ENCODE measurements at places on chromosomes 5 and 9. TPM values are rescaled to one million over a fixed set of nuclear protein-coding genes. Genes with fewer than 3 reads are reported as not detected.

The PGM5 gene
- not detected for total RNA-seq

DNA sequence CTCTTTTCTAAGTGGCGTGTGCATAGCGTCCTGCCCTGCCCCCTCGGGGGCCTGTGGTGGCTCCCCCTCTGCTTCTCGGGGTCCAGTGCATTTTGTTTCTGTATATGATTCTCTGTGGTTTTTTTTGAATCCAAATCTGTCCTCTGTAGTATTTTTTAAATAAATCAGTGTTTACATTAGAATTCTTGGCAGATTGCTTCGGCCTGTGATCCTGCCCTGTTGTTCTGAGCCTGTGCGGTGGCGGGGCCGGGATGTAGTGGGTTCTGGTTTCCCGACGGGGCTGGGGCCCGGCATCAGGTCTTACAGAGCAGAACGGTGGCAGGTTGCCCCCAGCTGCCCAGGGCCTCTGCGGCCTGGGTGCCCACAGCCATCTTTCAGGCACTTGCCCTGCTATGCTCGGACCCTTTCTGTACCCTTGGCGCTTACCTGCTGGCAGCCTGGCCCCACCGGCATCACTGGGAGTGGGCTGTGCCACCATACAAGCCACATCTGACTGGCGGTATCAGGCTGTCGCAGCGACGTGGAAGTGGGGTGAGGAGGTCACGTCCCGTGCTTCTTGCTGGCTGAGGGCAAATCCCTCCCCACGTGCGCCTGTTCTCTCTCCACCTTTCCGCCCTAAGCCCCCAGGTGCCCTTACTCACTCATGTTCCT is 9.0 kb downstream of the QRFP start:
- no peaks in the 10 kb centered on the region for H3K27me3 ChIP-seq
- H3K4me3 ChIP-seq: no peak overlapping the region
- no peaks in the 10 kb centered on the region for H3K4me1 ChIP-seq
- peaks cover 40% of the 10 kb centered on the region for H3K36me3 ChIP-seq

GRCh38 chr9:125538092-125538473 is 168.9 kb downstream of the MAPKAP1 start:
- peaks cover 11% of the 10 kb centered on the region for H3K36me3 ChIP-seq
- no peak for DNase-seq
- no peaks in the 10 kb centered on the region for H3K4me1 ChIP-seq
- no peak overlapping the region for H3K4me3 ChIP-seq

- no peak overlapping the region for H3K27ac ChIP-seq
- H3K27me3 ChIP-seq: no peaks in the 10 kb centered on the region
- H3K4me1 ChIP-seq: no peaks in the 10 kb centered on the region
- DNase-seq: peak; percentile 36
- H3K4me3 ChIP-seq: no peak overlapping the region
These were observed 64.5 kb downstream of the ERAP1 start for GRCh38 chr5:96743065-96743768.

Data from CD4-positive, alpha-beta T cell (primary cell).